ENCODE measurements at places on chromosomes 6 and 20.
A peak's percentile ranks its signal among the peaks of the same experiment; 100 is the strongest.

DNA sequence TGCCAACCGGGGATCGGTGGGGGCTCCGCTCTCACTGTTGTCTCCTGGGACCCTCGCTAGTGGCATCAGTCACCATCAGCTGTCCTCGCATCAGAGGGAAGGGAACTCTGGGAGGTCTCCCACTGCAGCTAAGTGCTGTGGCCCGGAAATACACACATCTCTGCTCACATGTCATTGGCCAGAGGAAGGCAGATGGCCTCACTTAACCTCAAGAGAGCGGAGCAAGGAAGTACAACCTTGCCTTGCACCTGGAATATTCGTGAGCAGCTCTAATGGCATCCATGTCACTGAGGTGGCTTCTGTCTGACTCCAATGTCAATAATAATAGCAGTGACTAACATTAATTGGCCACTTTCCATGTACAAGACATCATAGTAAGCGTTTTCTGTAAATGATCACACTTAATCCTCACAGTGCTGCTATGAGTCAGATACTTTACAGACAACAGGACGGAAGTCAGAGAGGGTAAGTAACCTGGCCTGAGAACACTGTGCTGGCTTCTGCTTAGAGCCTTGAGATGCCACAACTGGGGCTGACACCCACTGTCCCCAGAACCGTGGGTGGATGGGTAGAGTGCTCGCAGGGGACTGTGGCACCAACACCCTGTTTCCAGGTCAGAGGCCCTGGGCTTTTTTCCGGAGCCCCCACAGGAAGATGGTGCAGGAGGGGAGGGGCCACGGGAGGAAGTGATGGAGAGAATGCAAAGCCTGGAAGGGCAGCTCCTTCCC, 6.0 kb downstream of the LHFPL5 start:
- DNase-seq: no peak

- DNase-seq: no peak
These were observed 1.3 kb downstream of the NUP153 start for GRCh38 chr6:17705428-17705777.

DNA sequence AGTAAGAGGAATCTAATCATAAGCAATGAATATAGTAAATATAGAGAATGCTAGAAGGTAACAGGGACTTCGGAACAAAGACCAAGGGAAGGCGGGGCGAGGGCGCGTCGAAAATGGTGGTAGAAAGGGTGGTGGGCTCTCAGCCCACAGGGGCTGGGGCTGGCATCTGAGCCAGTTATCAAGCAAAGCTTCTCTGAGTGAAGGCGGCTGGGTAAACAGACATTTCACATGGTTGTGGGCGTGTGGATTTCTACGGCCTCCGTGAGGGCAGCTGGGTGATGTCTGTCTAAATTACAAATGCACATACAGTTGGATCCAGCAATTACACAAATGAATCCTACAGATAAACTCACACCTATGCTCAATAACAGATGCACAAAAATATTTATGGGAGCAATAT, 56.6 kb downstream of the TOX2 start:
- DNase-seq: peak; percentile 7

- no peak for DNase-seq
These were observed 41.5 kb upstream of the FAM184A start for GRCh38 chr6:119119989-119120388.
